ENCODE measurements at places on chromosomes 1 and 21.
A peak's percentile ranks its signal among the peaks of the same experiment; 100 is the strongest.

DNA sequence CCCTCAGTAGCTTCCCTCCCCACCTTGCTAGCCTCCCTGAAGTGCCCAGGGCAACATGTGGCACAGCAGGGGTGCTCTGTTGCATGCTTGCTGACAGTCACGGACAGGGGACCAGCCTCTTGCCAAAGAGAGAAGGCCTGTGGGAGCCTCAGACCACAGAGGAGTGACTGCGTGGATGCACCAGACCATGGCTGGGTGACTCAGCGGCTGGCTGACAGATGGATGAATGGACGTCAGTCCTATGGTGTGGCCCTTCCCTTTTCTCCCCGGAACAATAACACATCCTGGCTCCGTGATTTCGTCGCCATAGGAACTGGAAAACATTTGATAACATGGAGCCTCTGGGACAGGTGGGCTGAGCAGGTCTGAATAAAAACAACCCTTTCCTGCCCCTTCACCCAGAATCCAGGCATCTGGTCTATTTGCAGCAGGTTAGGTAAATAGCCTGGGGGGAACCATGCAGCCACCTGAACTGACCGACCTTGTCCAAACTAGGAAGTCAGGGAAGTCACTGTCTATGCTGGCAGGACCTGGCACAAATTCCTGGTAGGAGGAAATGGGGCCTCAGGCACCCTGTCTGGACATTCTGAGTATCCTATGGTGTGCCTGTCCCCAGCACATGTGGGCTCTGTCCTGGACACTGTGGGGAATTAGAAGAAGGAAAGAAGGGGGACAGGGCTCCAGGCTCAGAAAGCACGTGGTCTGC is 53.3 kb downstream of the NENF start:
- DNase-seq = peak; percentile 81

DNA sequence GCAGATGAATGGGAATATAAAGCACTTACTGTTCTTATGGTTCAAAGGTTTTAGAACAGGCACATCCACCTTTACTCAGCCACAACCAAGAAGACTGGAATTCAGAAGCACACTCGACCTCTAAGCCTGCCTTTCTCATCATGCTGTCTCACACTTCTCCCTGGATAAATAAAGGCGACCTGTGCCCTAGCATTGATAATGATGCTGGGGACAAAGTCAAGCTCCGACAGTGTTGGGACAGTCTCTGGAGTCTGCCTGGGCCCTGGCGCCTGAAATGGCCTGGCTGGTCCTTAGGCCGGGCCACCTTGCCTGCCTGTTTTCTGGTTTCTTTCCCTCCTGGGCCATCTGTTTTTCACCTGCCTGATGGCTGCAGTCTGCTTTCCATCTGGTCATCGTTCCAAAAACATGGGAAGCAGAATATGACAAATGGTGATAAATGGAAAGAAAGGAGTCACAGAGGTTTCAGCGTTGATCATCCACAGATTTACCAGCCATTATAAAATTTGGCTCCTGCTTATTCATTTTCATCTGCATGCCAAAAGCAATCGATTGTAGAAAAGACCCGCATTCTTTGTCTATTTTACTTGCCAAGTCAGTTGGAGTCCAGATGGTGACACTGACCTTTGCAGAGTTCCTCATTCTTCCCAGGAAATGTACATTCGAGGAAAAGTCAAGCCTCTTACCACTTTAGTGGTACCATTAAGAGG is 91.2 kb upstream of the KCNJ15 start:
- no peak for DNase-seq

DNA sequence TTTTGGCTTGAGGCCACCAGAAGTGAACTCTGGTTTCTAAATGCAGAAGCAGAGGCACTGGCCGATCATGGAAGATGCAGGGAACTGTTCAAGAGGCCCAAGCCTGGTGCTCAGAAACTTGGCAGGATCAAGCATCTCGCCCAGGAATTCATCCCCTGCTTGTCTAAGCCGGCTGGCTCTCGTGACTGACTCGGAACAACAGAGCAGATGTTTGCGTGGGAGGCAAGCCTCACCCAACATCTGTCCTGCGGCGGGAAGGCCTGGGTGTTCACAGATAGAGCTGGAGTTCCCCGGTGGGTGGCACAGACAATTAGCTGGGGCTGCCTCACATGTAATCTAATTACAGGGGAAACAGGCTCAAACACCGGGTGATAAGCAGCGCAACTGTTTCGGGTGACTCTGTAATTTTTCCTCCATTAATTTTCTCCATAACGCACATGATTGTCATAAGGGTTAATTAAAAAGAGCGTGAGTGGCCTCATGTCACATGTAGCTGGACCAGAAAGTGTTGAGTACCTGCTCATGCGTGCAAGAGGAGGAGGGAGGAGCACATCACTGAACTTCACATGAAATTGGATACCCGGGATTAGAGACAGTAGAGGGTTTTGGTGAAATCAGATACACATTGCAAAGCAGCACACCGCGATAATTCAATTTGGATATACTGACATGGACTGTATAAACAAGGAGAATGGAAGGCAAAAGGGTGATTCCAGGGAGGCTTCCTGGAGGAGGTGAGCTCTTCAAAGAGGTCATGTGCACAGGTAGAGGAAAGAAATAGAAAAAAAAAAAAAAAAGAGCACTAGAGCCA is 180.0 kb downstream of the ETS2 start:
- peak; percentile 92 for DNase-seq

DNA sequence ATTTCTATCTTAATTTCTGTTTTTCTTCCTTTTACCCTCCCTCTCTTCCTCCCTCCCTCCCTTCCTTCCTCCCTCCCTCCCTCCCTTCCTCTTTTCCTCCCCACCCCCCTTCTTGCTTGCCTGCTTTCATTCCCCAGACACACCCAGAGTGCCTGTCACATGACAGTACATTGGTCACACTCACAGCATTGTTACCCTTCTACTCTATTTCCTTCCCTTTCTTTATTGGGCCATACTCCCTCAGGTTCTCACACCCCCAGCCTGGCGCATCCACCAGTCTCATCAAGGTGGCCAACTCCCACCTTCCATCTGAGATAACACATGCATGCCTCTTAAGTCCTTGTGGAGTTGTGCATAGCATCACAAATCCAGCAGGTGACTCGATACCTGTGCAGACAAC is 10.9 kb downstream of the TMPRSS3 start:
- no peak for DNase-seq

DNA sequence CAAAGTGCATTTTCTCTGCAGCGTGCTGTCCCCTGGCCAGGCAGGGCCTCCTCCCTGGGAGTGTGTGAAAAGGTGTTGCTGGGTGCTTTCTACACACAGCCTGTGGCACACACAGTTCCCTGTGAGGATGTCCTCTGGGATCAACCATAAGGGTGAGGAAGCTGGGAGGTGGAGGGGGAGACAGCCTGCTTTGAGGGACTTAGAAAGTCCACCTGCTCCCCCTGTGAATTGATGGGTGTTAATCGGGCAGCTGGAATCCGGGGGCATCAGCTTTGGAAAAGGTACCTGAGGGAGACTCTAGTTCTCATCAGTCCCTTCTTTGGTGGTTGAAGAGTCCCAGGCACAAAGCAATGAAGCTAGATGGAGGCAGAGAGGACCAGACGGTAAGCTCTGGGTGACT is 35.8 kb downstream of the LHX4 start:
- DNase-seq = no peak

DNA sequence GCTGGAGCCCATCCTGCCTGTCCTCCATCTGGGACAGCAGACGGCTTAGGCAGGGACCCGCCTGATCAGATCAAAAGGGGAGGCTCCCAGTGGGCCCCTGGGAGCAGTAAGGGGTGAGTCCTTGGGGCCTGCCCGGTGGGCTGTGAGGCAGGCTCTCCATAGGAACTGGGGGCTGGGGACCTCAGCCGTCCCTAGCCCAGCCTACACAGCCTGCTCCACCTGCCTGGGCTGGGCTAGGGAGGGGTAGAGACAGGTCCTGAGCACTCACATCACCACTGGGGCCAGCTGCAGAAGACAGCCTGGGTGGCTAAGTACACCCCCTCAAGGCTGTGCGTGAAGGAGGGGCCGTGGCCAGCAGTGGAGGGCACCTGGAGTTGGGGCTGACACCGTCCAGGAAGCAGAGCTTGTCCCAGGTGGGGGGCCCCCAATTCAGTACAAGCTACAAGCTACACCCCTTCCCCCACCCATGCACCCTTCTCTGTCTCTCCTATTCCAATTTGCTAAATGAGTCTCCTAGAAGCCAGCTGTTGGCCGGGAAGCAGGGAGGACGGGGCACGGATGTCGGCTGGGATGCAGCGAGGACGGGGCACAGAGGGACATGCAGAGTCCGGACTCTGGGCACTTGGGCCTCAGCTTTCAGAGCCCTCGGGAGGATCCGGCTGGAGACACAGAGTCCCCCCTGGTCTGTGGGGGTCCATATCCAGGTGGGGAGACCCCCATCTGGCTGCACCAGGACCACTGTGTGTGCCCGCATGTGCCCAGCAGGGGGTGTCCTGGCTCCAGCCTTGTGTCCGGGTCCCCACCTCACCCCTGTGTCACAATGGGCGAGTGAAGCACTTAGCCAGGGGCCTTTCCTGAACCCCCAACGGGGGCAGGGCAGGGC is 1.7 kb downstream of the ISG15 start:
- no peak for DNase-seq

GRCh38 chr21:39189857-39190604 is 6.8 kb upstream of the PSMG1 start:
- DNase-seq = no peak

GRCh38 chr1:116268211-116268610 is 104.8 kb upstream of the ATP1A1 start:
- no peak for DNase-seq

GRCh38 chr1:87064986-87065385 is 150.6 kb downstream of the HS2ST1 start:
- DNase-seq = no peak

- no peak for DNase-seq
Observed at GRCh38 chr1:71774705-71775104, 507.6 kb downstream of the NEGR1 start.

DNA sequence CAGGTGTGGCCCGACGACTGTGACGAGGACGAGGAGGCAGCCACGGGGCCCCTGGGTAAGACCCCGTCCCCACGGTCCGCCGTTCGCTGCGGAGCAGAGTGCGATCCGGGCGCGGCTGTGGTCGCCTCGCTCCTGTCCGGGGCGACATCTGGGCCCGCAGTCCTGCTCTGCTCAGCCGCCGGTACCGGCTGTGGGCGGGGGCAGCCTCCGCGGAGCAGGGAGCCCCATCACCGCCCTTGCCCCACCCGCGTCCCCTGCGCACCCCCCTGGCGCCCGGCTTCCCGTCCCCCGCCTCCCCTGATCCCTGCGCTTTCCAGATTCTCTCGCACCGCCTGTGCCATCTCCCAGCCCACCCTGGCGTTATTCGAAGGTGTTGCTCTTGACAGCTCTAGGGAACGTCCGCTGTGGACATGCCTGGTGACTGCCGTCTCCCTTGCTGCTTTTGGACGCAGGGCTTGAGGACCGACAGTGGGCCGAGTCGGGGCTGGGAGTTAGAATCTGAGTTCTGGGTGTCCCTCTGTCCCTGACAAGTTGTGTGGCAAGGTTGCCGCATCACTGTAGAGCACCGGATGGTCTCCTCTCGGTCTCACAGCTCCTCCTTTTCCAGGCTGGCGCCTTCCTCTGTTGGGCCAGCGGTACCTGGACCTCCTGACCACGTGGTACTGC is 596 bp downstream of the TOR3A start:
- no peak for DNase-seq

- DNase-seq = no peak
Observed at GRCh38 chr1:209751627-209752231, 4.1 kb upstream of the TRAF3IP3 start.

- peak; percentile 2 for DNase-seq
Observed at GRCh38 chr1:247906504-247907047, 11.2 kb downstream of the OR2W3 start.

GRCh38 chr1:26723013-26723991 is 27.5 kb downstream of the ARID1A start:
- DNase-seq = peak; percentile 95

- peak; percentile 69 for DNase-seq
Observed at GRCh38 chr1:208007938-208008342, 97.0 kb upstream of the CD34 start.

GRCh38 chr1:167522246-167522645 is 3.9 kb upstream of the CD247 start:
- no peak for DNase-seq

DNA sequence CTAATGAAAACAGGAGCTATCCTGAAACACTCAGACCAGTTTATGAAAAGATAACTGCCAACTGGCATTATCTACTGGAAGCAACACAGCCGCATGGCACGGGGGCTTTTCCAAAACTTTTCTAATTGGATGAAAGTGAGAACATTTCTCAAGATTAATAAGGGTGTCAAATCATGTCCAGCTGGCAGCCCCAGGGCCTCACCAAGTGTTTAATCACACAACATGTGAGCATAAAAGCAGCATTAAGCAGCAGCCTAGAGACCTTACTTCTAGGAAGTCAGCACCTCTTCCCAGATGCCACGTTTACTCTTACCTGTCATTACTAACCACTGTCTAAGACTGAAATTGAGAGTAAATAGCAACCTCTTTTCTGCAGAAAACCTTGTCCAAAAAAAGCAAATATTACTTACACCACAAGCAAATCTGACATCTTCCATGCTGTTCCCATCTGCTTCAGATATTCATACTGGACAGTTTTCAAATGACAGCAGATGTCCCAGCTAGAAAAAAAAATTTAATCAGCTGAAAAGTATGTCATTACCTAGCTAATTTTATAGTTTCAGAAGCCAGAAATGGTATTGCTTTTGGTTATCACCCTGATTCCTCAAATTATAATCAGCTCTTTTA is 341.5 kb upstream of the ZP4 start:
- DNase-seq = no peak

DNA sequence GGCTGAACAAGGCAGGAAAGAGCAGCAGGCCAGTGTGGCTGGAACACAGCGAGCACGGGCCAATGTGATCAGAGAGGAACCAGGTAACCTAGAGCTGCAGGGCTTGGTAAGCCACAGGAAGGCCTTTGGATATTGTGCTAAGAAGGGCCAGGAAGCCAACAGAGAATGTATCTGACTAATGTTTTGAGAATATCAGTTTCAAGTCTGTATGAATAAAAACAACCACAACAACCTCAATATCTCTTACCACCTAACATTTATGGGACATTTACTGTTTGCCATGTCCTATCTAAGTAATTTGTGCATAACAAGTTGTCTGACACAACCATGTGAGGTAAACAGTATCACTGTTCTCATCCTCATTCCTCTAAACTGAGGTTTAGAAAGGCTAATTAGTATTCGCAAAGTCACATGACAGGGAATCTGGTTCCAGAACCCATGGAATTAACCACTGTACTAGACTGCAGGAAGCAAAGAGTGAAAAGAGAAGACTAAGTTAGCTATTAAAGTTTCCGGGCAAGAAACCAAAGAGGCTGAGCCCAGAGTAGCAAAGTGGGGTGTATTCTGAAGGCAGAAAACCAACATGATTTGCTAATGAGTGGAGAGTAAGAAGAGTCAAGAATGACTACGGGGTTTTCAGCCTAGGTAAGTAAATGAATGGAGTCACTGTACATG is 38.9 kb downstream of the SPRTN start:
- DNase-seq = no peak

- no peak for DNase-seq
Observed at GRCh38 chr1:219149953-219150352, 23.7 kb upstream of the LYPLAL1 start.
